NCI-H446 treated with DMSO at 0.1 percent for 48 hours (cell line): ENCODE measurements at places on chromosomes 6 and 20.

GRCh38 chr20:23445596-23446217 is 6.2 kb downstream of the CSTL1 start:
- no peak for DNase-seq

DNA sequence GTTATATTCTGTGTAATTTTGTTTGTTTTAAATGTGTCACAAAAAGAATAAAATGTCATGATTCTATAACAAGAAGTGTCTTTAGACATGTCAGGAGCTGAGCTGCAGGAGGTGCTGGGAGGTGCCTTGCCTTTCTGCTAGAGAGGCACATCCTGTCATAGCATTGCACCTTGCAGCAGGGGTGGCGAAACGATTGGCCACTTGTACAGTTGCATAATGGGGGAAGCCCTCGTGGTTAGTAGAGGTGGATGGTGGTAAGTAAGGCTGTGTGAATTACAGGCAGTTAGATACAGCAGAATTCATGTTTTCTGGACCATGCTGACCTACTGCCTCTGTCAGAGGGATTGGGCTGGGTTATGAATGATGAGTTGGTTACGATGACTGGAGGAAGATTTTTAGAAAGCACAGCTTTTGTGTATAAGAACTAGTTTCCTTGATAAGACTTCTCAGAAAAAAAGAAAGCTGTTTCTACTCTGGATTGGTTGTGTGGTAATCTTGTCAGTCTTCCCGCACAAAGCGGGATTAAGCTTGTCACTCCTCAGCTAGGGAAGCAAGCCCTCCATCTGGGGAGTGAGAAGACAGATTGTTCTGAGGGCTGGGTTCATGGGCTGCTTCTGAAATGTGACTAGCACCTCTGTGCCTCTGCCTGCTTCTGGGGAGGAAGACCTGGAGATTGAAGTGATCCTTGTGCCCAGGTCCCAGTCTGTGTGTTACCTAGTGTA is 74.9 kb downstream of the FOXO3 start:
- DNase-seq, result no peak

- no peak for DNase-seq
Observed at GRCh38 chr6:150969901-150970300, 104.4 kb downstream of the MTHFD1L start.

GRCh38 chr6:112224088-112224487 is 30.3 kb downstream of the LAMA4 start:
- no peak for DNase-seq

- no peak for DNase-seq
Observed at GRCh38 chr6:55496201-55496600, 82.8 kb downstream of the HMGCLL1 start.

- DNase-seq, result no peak
Observed at GRCh38 chr6:109347779-109348178, 34.5 kb downstream of the CD164 start.

DNA sequence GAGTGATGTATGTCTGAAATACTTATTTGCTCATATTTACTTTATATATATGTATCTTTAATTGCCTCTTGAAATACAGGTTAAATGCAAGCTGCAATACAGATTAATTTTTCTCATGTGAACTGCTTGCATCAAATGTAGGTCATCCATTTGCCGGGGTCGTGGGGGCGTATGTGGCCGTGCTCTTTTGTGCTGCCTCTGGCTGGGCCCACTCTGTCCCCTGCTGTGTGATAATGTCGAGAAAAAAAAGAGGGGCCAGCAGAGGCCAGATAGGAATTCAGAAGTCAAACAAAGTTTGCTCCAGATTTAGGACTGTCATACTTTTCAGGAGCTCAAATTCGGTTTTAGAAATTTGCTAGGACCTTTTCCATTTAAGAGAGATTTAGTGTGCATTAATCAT is 459.6 kb upstream of the SOX4 start:
- no peak for DNase-seq

DNA sequence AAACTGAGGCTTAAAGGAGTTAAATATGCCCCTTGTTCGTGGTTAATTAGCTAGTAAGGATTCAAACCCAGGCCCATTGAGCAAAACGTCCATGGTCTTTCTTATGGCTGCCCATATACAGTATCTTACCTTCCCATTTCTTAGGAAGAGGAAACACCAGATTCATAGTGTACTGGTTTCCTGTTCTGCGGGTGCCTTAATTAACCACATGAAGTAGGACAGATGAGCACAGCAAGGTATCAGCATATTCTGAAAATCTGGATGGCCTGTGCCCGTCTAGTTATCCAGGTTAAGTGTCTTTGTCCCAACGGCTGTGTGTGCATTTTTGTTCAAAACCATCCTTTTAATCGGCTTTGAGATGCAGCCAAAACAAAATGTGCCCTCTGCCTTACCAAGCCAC is 93.4 kb upstream of the TRAF3IP2 start:
- DNase-seq, result no peak

DNA sequence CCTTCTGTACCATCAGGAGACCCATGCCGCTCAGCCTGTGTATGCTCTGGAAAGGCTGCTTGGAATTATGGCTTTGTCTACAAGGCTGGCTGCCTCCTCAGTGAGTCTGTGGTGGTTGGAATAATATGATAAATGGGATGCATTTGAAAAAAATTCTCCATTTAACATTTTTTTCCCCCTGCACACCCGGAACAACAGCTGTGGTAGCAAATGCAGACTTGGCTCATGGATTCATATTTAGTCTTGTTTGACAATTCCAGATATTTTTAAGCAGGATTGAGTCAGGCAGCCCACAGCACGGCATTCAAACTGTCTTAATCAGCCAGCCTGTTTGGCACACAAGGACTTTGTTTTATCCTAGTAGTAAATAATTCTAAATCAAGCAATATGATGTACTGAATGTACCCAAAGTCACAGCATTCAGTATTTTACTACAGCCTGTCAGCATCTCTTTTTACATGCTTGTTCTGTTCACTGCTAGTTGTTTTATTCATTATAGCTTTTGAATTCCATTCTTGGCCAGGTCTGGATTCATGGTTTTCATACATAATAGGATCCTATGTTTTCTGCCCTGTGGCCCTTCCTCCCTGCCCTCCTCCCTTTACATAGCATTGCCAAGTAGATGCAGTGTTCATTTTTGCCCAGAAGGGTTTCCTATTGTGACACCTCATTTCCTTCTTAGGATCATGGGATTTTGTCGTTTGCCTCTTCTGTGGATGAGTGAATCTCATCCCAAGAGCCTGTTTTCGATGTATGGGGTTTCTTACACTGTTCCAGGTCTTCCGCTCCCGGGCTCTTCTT is 68.1 kb downstream of the LRRC1 start:
- peak; percentile 95 for DNase-seq
